Activated CD4-positive, alpha-beta T cell treated with anti-CD3 and anti-CD28 coated beads, Interleukin-2, Interleukin-6, amounts not matched to agents 100 ng/mL and 50 ng/mL, durations not matched to agents 16 hours and 8 hours (primary cell): ENCODE measurements at places on chromosomes 2 and 18.

DNA sequence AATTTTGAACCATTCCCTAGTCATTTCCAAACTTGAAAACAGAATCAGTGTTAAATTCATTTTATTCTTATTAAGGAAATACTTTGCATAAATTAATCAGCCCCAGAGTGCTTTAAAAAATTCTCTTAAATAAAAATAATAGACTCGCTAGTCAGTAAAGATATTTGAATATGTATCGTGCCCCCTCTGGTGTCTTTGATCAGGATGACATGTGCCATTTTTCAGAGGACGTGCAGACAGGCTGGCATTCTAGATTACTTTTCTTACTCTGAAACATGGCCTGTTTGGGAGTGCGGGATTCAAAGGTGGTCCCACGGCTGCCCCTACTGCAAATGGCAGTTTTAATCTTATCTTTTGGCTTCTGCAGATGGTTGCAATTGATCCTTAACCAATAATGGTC, 5.5 kb upstream of the MROH2A start:
- DNase-seq, result no peak

DNA sequence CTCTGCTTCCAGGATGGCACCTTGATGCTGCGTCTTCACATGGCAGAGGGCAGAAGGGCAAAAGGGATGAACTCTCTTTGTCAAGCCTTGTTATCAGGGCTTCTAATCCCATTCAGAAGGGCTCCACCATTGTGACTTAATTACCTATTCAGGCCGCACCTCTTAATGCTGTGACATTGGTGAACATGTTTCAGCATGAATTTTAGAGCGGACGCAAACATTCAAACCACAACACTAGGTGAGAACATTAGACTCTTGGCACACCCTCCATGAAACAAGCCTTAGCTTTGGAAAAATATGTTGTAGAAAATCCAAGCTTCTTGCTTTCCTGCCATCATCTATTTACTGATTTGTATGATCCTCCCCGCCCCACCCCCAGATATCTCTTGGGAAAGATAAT, 17.9 kb downstream of the DAW1 start:
- DNase-seq, result no peak

DNA sequence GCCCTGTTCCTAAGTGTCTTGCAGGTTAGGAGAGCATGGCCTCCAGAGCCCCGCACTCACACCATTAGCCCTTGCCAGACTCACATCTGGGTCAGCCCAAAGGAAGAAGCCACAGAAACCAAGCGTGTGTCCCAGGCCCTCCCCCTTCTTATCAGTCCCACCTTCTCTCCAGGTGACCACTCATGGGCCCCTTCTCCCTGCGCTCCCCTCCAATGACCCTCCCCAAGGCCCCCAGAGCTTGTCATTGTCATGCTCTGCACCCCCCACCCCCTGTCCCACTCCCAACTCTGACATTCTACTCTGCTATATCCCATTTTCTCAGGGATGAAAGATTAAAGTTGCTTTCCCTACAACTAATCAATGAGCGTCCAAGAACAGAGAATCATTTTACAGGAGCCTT, 30.1 kb downstream of the CAPN14 start:
- no peak for DNase-seq

DNA sequence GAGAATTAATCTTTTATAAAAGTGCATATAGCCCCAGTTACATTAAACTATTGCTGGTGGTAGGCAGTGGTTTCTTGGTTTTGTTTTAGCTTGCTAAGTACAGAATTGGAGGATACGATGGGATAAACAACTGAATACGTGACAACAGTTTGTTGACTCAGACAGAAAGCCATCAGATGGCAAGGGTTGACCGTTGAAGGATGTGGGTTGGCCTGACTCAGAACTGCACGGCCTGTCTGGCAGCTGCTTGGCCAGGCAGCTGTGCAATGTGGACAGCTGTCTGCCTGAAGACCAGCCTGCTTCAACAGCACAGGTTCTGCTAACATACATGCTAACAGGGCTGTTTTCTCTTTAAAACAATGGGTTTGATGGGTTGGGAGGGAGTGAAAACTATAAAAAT, 46.6 kb downstream of the PRKRA start:
- peak; percentile 93 for DNase-seq

DNA sequence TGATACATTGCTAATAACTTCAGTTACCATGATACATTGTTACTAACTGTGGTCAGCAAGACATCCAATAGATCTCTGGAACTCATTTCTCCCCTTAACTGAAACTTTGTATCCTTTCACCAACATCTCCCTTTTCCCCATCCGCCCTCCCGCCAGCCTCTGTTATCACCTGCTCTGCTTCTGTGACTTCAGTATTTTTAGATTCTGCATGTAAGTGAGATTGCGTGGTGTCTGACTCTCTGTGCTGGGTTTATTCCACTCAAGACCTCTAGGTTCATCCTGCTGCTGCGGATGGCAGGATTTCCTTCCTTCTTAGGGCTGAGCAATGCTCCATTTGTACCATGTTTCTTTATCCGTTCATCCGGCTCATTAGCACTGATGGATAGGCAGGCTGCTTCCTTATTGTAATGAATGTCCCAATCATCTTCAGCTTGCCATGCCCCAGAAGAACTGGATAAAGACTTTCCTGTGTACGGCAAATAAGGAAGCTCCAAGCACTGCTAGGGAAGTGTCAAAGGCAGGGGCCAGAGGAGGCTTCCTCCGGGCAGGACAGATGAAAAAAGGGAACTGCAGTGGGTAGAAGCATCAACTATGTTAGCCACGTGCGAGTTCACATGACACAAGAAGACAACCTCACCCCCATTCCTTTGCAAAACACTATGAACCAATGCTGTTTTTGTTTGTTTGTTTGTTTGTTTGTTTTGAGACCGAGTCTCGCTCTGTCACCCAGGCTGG, 113.4 kb downstream of the EIPR1 start:
- DNase-seq, result no peak

DNA sequence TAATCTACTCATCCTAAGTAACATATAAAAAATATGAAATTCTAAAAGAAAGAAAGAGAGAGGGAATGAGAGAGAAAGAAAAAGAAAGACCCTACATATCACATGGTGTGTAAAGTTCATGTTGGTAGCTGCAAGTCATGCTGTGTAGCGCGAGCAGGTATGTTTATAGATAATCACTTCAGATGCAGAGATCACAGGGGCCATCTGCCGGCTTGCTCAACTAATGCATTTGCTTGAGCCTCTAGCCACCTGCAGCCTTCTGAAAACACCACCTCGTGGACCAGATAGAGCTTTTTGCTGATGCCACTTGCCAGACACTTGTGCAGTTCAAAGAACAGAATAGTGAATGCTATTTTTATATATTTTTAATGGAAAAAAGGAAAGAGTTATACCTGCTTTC, 37.6 kb downstream of the CDH7 start:
- no peak for DNase-seq

DNA sequence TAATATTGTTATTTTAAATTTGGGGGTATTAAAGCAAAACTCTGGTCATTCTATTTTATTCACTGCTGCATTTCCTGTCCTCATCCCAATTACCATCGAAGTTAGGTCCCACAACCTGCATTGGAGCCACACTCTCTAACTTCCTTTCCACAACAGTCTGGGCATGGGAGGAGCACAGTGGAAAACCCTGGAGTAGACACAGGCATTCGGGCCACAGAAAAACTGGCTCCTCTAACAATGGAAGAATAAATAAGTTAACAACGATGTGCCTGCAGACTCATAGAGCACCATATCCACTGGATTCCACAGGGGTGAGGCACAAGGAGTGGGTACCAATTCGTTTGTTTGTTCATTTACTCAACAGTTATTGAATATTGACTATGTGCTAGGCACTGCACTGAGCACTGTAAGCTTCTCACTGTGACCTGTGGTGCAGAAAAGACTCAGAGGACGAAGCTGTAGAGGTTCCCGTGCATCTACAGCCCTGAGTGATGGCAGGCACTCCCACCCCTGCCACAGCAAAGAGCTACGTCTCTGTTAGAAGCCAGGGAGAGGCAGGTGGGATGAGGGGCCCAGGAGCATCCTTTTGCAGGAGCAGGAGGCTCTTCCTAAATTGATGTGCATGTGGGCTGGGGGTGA, 154.2 kb upstream of the PGAP1 start:
- no peak for DNase-seq

- peak; percentile 54 for DNase-seq
Observed at GRCh38 chr18:69469444-69469919, 68.8 kb downstream of the DOK6 start.

DNA sequence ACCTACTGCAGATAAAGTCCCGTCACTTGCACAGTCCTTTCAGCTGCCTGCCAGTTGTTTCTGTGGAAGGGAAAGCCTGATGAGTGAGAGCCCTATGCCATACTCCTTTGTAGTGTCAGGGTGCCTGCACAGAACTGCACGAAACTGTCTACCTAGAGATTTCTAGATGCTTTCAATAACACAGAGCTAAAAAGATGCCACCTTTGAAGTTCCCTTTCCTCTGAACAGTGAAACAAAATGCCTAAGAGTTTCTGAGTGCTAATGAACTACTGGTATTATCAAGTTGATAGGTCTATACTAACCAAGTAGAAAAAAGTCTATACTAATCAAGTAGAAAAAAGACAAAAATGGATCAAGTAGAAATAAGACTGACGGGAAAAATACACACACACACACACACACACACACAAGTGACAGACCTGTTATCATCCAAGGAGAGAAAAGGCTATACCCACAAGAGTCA, 79.0 kb downstream of the TLK1 start:
- DNase-seq, result no peak

- DNase-seq, result no peak
Observed at GRCh38 chr2:30695749-30696148, 111.5 kb downstream of the CAPN13 start.

- DNase-seq, result no peak
Observed at GRCh38 chr2:133734716-133735495, 166.6 kb upstream of the NCKAP5 start.

DNA sequence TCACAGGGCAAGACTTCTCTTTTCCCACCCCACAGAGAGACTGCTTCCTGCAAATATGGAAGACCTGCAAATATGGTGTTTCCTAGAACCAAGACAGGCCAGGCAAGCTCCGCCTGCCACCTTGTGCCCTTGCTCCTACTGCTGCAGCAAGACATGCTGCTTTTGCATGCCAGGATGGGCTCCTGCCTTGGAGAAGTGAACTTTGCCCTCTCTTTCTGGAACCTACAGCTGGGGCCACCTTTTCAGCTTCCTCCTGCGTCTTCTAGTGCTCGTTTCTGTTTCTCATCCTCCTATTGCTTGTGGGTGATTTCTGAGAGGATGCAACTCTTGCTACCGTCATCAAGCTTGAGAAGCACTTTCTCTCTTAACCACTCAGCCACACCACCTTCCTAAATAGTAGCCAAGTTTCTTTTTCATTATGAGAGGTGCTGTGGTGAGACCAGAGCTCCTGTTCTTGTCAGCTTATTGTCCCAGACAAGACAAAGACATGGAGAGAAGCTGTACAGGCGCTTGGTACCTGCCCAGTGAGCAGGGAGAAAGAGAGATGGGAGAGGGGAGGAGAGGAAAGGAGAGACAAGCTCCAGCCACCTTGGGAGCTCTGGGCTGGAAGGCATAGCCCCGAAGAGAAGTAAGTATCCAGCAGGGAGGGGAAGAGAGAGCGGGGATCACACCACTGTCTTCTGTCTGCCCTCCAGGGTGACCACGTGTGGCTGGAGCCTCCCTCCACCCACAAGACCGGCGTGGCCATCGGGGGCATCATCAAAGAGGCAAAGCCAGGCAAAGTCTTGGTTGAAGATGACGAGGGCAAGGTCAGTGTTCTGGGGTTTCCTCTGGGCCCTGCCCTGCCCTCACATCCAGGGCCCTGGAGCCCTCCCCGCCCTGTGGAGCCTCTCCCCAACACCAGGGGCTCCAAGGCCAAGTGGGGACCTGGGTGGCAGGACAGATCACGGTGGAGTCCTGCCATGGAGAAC, 28.3 kb downstream of the MYO7B start:
- DNase-seq, result peak; percentile 86

GRCh38 chr18:78934003-78934402, 45.6 kb upstream of the SALL3 start:
- no peak for DNase-seq

DNA sequence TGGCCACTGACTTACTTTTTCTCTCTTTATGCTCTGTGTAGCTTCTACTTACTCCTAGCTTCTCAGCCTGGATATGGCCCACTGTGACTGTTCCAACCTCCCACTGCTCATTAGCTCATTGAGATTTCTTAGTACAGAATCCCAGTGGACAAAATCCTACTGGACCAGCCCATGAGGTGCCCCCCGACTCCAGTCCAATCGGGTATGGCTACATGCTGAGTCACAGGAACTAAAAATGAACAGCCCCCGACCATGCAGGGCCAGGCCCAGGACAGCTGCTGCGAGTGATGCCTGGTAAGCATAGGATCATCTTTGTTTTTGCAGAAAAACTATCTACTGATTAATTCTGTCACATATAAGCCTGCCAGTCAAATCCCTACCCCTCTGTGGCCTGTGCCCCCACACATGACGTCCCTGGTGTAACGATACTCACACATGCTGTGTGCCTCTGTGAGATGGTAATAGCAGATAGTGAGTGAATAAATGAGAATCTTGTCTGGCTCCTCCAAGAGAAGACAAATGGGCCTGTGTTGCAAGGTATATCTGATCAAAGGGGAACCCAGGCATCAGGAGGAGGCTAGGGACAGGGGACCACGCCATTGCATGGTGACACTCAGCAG, 85.9 kb upstream of the KLF7 start:
- DNase-seq, result peak; percentile 68

DNA sequence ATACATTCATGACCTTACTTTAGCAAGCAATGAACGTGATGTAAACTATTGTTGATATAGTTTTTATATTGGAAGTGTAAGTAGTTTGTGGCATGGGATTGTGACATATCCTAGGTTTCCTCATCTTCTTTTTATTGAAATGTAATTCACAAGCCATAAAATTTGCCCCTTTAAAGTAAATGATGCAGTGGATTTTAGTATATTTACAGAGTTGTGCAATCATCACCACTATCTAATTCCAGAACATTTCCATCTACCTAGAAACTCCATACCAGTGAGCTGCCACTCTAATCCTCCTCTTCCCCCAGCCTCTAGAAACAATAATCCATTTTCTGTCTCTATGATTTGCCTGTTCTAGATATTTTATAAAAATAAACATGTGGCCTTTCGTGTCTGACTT, 10.7 kb upstream of the CASP10 start:
- no peak for DNase-seq

- no peak for DNase-seq
Observed at GRCh38 chr2:50455351-50455939, 576.5 kb downstream of the NRXN1 start.

- DNase-seq, result no peak
Observed at GRCh38 chr2:14565666-14566065, 66.9 kb upstream of the LRATD1 start.
